ENCODE measurements at places on chromosomes 6 and 20. TPM values are rescaled to one million over a fixed set of nuclear protein-coding genes. Genes with fewer than 3 reads are reported as not detected.

DNA sequence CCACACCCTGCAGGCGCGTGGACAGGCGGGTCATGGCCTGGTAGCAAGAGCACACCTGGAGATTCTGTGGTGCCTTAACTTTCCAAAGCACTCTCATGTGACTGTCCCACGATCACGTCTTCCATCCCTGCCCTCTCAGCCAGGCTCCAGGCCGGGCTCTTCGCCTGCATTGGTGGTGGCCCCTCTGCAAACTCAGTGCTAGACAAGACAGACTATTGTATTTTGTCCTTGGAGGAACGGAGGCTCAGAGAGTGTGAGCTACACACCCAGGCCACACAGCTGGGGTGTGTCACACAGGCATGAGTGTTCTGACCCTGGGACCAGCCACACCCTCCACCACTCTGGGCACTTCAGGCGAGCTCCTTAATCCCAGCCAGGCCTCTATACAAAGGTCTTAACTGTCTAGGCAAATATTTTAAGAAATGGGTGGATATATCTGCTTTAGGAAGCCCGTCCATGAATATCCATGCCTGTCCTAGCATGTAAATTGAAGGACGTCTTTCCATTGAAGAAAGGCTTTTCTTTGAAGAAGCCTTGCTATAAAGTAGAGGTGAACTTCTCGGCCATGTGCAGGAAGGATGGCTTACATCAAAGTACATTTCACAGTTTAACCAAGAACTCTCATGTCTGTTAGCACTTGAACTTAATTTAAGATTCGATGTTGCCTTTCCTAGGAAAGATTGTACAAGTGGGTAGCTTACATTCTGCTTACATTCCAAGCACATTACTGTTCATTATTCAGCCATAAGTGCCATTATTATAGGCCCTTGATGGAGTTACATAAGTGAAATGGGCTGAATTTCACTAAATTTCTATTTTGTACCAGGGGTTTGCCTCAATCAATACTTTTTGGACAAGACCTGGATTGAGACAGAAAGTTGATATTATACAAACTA is 263.9 kb downstream of the DLL1 start:
- DNase-seq, result no peak

The BLTP3A gene
- total RNA-seq, result 12.3 TPM

The APCDD1L gene
- not detected for total RNA-seq

The NAA20 gene
- total RNA-seq, result 53.7 TPM

The CEP85L gene
- total RNA-seq, result 36.2 TPM

The LINC00237 gene
- total RNA-seq, result not detected
